NCI-H226 (cell line): ENCODE measurements at places on chromosomes 12 and 14.
A peak's percentile ranks its signal among the peaks of the same experiment; 100 is the strongest.

GRCh38 chr14:40416565-40416964, 984.3 kb upstream of the FBXO33 start:
- no peak for DNase-seq

DNA sequence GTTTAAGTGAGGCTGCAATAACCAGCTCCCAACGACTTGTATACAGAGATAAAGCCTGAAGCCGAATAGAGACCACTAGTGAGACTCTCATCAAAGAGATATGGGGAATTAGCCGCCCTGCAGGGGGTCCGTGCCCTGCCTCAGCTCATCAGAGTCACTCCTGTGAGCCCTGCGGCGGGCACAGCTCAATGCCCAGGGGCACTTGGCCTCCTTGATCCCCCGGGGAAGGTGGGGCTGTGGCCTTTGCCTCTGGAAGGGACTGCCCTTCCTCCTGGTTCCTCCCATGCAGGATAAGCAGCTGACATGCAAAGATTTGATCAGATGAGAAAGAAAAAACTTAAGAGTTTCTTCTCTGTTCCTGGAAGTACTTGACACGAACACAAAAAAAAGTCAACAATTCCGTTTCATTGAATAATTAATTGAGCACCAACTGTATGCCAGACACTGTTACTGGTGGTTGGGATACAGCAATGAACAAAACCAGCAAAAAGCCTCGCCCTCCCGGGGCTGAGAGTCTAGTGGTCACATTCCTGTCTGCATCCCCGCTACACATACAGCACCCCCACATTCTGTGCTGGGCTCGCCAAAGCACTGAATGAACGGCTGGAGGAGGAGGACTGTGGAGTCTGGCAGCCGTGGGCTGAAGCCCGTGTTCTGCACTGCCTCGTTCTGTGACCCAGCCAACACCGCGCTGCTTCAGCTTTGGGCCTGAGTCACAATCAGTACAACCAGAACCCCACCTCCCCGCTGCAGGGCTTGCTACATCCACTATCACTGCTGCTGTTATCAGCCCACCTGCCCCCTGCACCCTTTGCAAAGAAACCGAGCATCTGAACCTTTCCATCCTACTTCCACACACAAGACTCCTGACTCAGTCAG, 10.3 kb downstream of the TTC7B start:
- DNase-seq: no peak

- no peak for DNase-seq
Measured at GRCh38 chr12:51217133-51217967, 512 bp downstream of the POU6F1 start.

- DNase-seq: peak; percentile 97
Measured at GRCh38 chr12:47017901-47018475, 61.4 kb upstream of the PCED1B start.

- DNase-seq: peak; percentile 43
Measured at GRCh38 chr12:2273288-2273687, 220.5 kb downstream of the CACNA1C start.

- DNase-seq: peak; percentile 84
Measured at GRCh38 chr12:79547735-79548609, 142.8 kb downstream of the PAWR start.

- peak; percentile 66 for DNase-seq
Measured at GRCh38 chr14:50941151-50941550, 3.1 kb downstream of the PYGL start.

GRCh38 chr12:131090274-131091210, 136.8 kb downstream of the ADGRD1 start:
- no peak for DNase-seq

DNA sequence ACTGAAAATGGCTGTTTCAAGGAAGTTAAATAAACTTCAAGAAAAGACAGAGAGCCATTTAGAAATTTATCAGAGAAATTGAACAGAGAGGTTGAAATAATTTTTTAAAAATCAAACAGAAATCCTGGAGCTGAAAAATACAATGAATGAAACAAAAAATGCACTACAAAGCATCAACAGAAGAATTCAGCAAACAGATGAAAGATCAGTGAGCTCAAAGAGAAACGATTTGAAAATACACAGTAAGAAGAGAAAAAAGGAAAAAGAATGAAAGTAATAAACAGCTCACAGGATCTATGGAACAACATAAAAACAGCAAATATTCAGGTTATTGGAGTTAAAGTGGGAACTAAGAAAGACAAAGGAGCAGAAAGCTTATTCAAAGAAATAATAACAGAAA, 26.2 kb downstream of the COX16 start:
- no peak for DNase-seq

DNA sequence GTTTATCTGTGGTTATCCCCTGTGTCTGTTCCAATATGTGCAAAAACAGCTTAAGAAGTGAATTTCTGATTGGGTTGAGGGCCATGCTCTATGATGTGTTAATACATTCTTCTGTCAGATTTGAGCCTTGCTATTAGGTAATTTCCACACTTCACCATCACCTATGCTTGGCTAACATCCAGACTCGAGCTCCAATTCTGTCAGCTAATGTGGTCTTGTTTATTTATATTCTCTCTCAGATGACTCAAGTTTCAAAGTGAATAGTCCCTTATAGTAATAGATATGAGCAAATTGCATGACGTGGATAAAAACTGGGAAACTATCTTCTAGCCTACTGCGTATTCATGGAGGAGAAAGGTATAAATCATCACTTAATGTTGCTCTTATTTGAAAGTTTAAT, 451.3 kb downstream of the SNAPC1 start:
- DNase-seq: peak; percentile 91

GRCh38 chr12:47038270-47038748, 41.1 kb upstream of the PCED1B start:
- DNase-seq: no peak

DNA sequence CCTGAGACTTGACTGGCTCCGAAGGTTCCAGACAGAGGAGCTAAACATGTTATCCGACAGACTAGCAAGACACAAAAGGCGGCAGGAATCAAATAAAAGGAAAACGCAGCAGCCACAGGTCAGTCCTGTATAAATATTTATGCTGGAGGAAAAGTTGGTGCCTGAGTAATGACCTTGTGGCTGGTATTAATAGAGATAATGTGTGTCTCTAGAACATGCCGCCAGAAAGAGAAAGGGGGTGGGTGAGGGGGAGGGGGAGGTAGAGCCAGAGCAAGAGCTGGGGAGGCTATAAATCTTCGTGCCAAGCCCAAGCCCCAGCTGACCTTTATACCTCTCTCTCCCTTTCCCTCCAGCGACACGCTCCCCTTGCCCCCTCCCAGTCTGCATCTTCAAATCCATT, 590.4 kb downstream of the MED13L start:
- no peak for DNase-seq
